Heart left ventricle (tissue), 16 donors: ENCODE measurements at places on chromosomes 7 and 10. TPM values are rescaled to one million over a fixed set of nuclear protein-coding genes. Genes with fewer than 3 reads are reported as not detected.
A peak's percentile ranks its signal among the peaks of the same experiment; 100 is the strongest.

The HSPA12A gene
- 14.9 TPM for total RNA-seq

The HABP2 gene
- not detected for total RNA-seq

The HOXA3 gene
- total RNA-seq = not detected

DNA sequence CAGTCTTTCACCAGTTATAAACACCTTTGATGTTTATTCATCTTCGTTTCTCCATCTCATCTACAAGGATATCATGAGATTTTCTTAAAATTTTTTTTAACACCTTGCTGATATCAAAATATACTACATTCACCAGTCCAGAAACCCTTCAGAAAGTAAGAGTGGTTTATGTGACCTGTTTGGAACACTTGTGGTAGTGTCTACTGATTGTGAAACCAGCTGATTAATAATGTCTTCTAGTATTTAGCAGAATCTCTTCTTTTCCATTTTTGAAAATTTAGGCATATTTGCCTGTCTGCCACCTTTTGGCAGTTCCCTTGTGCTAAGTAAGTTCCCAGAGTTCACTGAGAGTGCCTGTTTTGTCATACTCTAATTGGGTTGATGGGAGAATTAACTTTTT, 18.5 kb downstream of the DLD start:
- peaks cover 12% of the 10 kb centered on the region for H3K4me1 ChIP-seq
- H3K4me3 ChIP-seq = no peak overlapping the region
- no peaks in the 10 kb centered on the region for H3K27me3 ChIP-seq
- H3K27ac ChIP-seq = no peak overlapping the region
- peaks cover 91% of the 10 kb centered on the region for H3K36me3 ChIP-seq
- DNase-seq = no peak

The TWIST1 gene
- 0.69 TPM for total RNA-seq

The TMEM254 gene
- 6.5 TPM for total RNA-seq

DNA sequence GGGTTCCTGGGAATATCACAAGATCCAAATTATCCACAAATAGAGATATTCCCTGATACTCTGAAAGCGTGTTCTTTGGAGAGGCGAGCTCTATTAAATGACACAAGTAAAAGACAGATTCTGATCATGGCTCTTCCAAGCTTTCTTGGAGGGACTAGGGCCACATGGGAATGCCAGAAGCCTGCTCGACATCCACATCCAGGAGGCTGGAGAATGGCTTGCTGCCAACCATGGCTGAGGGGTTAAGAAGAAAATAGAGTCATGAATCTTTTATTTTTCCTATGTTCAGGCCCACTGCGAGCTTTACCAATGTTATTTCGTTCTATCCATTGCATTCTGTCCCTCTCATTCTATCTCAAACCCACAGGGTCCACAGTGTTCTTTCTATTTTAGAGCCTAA, 1018.0 kb upstream of the CELF2 start:
- no peaks in the 10 kb centered on the region for H3K27me3 ChIP-seq
- H3K4me1 ChIP-seq = no peaks in the 10 kb centered on the region
- no peak overlapping the region for H3K4me3 ChIP-seq
- H3K36me3 ChIP-seq = no peaks in the 10 kb centered on the region
- H3K27ac ChIP-seq = no peak overlapping the region

DNA sequence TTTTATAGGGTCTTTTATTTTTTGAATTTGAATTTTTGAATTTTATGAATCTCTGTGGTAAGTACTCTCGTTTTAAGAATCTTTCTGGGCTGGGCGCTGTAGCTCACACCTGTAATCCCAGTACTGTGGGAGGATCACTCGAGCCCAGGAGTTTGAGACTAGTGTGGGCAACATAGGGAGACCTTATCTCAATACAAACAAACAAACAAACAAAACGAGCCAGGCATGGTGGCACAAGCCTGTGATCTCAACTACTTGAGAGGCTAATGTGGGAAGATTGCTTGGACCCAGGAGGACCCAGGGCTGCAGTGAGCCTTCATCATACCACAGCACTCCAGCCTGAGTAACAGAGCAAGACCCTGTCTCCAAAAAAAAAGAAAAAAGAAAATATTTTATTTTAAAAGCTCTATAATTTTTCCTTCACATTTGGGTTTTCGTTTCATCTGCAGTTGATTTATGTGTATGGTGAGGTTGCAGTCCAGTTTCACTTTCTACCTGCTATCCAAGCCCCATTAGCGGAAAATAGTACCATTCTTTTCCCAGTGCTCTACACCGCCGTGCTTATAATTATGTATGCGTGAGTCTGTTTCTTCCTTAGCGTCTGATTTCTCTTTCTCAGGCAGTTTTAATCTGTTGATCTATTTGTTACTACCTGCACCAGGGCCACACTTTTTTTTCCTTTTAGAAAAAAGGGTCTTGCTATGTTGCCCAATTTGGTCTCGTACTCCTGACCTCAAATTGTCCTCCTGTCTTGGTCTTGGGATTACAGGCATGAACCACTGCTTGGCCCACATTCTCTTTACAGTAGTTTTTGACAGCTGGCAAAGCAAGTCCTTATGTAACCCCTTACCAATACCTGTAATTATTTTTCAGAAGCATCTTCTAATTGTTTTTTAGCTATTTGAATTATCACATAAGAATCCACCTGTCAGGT, 21.7 kb downstream of the TRIM24 start:
- H3K4me1 ChIP-seq = no peaks in the 10 kb centered on the region
- H3K27ac ChIP-seq = no peak overlapping the region
- DNase-seq = no peak
- no peak overlapping the region for H3K4me3 ChIP-seq

GRCh38 chr7:37320848-37321468, 127.7 kb downstream of the ELMO1 start:
- H3K4me3 ChIP-seq = no peak overlapping the region
- no peaks in the 10 kb centered on the region for H3K36me3 ChIP-seq
- no peak for DNase-seq
- H3K27ac ChIP-seq = no peak overlapping the region
- H3K4me1 ChIP-seq = peaks cover 2% of the 10 kb centered on the region

DNA sequence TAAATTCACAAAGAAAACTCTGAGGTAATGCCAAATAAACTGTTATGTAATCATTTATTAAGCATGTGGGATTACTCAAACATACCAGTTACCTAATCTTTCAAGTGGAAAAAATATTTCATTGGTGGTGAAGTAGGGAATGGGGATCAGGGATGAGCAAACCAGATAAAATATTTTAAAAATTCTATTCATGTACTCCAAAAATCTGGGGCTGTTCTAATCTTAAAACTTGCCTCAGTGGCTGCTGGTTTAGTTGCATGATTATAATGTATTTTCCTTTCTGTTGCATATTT, 19.5 kb downstream of the LMOD2 start:
- DNase-seq = no peak
- no peaks in the 10 kb centered on the region for H3K27me3 ChIP-seq
- H3K36me3 ChIP-seq = peaks cover 5% of the 10 kb centered on the region
- H3K4me1 ChIP-seq = peaks cover 59% of the 10 kb centered on the region
- H3K4me3 ChIP-seq = no peak overlapping the region

DNA sequence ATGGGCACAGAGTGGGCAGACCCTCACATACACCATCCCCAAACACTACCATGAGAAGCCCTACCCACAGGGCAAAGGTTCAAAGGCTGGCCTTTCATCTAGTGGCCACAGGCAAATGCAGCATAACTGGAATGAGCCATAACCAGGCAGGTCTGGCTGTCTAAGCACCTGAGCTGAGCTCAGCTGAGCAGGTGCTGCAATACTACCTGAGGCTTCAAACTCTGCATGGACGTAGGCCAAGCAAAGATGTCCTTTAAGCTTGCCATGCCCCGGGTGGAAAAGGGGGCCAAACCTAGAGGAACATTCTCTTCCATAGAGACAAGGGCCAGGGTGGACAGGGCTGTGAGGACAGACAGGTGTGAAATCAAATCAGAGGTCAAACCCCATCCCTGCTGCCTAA, 65.3 kb upstream of the CAMK2B start:
- H3K36me3 ChIP-seq = peaks cover 19% of the 10 kb centered on the region
- no peaks in the 10 kb centered on the region for H3K4me1 ChIP-seq
- H3K4me3 ChIP-seq = no peak overlapping the region
- H3K27ac ChIP-seq = no peak overlapping the region
- no peaks in the 10 kb centered on the region for H3K27me3 ChIP-seq

GRCh38 chr7:38565289-38565688, 65.9 kb downstream of the AMPH start:
- H3K4me3 ChIP-seq = no peak overlapping the region
- no peak for DNase-seq
- no peaks in the 10 kb centered on the region for H3K27me3 ChIP-seq
- no peak overlapping the region for H3K27ac ChIP-seq
- no peaks in the 10 kb centered on the region for H3K36me3 ChIP-seq

DNA sequence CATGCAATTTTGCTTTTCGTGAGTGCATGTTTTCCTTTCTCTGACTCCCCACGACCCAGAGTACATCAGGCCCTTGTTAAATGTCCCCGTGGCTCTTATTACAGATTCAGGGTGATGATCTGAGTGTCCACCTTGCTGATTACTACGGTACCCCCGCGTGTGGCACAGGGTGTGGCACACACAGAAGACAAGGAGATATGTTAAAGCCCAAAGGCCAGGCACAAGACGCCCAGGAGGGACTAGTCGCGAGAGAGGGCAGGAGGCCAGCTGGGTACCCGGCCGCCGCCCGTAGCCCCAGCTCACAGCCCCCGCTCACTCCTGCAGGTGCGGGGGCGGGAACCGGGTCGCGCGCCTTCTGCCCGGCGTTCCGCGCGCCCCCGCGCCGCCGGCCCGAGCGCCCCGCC, 281 bp upstream of the EXOC6 start:
- peak overlapping the region; percentile 91 for H3K27ac ChIP-seq
- H3K36me3 ChIP-seq = no peaks in the 10 kb centered on the region
- H3K27me3 ChIP-seq = no peaks in the 10 kb centered on the region
- peak overlapping the region; percentile 71 for H3K4me3 ChIP-seq
- H3K4me1 ChIP-seq = peaks cover 4% of the 10 kb centered on the region
- no peak for DNase-seq
